ENCODE measurements at places on chromosomes 1 and 21. TPM values are rescaled to one million over a fixed set of nuclear protein-coding genes. Genes with fewer than 3 reads are reported as not detected.

The PHLDA3 gene
- total RNA-seq, result 7.1 TPM

The ELAVL4 gene
- total RNA-seq, result 78.2 TPM

The CFHR2 gene
- total RNA-seq, result not detected

The C8A gene
- not detected for total RNA-seq

The AADACL3 gene
- total RNA-seq, result not detected

The OPRD1 gene
- total RNA-seq, result 0.25 TPM

The PADI1 gene
- not detected for total RNA-seq

The SLC45A3 gene
- total RNA-seq, result 1.2 TPM

The RGS13 gene
- total RNA-seq, result not detected

The LYPD8 gene
- not detected for total RNA-seq

The SPRR2F gene
- not detected for total RNA-seq

Measured in temporal lobe (tissue), 4 donors.